COLO829 (cell line): ENCODE measurements at places on chromosomes 4 and X.

- no peak for DNase-seq
Measured at GRCh38 chr4:38151873-38152272, 191.7 kb downstream of the PTTG2 start.

DNA sequence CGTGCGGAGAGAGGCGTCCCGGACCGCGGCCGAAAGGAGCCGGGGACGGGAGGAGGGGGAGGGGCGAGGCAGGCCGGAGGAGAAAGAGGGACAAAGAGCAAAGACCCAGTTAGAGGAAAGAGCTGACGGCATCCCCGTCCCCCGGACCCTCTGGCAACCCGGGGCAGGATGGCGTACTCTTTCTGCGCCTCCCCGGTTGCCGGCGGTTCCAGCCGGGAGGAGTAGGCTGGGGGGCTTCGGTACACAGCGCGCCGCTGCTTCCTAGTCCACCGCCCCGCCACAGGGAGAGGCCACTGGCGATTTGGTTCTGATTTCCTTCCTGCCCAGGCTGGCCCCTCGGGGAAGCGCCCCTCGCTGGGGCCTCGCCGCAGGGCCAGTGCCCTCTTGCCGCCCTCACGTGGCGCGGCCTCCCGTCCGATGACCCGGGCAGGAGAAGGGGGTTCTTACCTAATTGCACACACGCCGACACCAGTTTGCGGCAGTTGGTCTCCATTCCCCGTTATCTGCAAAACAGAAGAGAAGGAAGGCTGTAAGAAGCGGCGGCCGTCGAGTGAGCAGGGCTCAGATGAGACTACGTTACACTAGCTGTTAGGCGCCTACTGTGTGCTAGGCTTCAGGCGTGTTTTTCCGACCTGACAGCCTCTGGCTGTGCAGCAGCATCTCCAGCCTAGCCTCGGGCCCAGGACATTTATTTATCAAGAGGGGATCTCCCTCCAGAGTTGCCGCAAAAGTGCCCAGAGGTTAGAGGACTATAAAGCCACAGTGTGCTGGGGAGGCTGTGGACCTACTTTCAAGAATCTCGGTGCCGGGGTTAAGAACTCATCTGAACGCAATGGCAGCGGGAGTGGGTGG is 9.9 kb upstream of the PITX2 start:
- no peak for DNase-seq

DNA sequence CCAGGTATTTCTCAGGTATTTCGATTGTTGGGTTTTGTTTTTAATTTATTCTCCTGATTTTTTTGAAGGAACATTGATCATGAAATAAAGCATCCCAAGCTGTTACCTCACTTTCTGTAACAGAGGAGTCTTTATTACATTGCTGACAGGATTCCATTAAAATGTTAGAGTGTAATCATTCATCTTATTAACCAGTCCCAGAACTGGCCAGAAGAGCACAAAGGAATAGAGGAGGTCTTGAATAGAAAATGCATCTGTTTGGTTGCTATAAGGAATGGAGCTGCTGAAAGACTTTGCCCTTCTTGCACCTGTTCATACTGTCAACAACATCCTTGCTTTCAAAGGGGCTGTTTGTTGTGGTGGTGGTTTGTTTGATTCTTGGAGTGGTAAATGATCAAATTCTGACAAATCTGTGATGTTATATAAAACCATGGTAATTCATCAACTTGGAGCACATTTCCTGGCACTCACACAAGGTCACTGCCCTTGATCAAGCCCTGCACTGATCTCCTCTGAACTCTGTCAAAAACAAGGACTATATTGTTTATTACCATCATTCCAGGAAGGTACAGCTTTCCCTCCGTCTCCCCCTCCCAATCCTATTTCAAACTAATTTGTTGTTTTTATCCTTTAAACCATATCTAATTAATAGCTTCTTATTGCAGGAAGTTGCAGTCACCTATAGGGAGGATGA is 215.8 kb downstream of the PCDH19 start:
- no peak for DNase-seq

GRCh38 chr4:89586864-89587263 is 250.1 kb downstream of the SNCA start:
- peak; percentile 70 for DNase-seq

DNA sequence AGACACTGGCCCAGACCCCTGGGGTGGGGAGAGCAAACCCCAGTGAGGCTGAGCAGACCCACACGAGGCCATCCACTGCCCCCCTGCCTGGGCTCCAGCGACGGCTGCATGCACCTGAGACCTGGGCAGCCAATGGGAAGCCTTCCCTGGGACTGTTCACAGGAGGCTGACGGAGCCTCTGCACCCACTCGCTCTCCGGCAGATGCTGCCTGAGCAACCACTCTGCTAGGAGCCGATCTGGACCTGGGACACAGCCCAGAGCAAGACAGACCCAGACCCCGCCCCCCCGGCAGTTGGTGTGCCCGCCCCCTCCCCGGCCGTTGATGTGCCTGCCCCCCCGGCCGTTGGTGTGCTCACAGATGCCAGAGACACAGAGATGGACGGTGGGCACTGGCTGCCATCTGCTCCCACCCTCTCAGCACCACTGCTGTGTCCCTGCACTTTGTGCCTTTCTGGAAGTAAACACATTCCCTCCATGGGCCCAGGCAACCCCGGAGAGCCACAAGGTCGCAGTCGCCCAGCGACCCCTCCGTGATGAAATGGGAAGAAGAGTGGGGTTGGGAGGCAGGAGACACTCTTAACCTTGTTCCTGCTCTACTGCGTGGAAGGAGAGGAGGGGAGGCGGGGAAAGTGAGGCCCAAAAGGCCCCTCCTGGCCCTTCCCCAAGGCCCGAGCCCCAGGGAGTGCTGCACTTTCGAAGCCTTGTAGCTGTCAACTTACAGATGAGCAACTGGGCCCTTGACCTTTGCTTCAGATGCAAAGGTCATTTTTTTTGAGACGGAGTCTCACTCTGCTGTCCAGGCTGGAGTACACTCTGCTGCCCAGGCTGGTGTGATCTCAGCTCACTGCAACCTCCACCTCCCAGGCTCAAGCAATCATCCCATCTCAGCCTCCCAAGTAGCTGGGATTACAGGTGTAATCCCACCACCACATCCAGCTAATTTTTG is 62.0 kb downstream of the ZFYVE28 start:
- DNase-seq, result no peak

GRCh38 chr4:15536552-15537499 is 67.1 kb downstream of the CC2D2A start:
- no peak for DNase-seq

DNA sequence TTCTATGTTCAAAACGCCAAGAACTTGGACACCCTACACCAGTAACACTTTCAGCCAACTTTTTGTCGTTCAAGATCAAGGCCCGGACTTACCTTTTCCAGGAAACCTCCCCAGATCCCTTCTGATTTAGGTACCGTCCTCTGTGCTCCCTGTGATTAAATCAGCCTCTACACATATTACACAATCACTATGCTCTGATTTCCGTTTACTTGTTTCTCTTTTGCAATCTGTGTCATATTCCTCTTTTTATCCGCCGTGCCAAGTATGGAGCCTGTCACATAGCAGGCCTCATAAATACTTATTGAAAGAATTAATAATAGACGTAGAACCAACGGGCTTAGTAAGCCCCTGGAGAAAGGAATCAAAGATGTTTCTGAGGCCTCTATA is 722 bp upstream of the TMEM33 start:
- DNase-seq, result no peak

- DNase-seq, result peak; percentile 82
Measured at GRCh38 chrX:30659421-30659820, 6.2 kb downstream of the GK start.
